NCI-H1436 (cell line): ENCODE measurements at places on chromosomes 16 and 17.

GRCh38 chr16:19502395-19503131 is 19.3 kb downstream of the GDE1 start:
- peak; percentile 50 for DNase-seq

GRCh38 chr16:13394488-13394887 is 493.1 kb downstream of the SHISA9 start:
- DNase-seq: no peak

- DNase-seq: no peak
These were observed 80.2 kb downstream of the RPA1 start for GRCh38 chr17:1909985-1910384.

DNA sequence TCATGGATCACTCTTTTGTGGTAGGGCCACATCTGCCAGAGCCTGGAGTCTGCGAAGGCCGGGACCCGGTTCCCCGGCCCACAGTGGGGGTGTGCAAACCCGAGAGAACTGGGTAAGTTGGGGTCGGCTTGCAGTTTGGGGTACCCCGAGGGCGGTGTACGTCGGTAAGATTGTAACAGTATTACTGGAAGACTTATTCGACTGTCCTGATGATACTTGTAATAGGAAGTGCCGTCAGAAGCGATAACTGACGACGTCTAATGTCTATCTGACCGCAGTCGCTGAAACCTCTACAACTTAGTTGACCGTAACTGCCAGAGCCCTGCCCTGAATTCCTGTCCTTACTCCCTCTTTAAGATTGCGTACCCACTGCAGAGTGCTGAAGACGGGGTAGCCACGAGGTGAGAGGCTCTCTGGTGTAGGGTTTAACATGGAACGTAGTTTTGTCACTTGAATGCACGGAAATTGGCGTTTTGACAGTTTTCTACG is 24.0 kb downstream of the TRPV2 start:
- no peak for DNase-seq

DNA sequence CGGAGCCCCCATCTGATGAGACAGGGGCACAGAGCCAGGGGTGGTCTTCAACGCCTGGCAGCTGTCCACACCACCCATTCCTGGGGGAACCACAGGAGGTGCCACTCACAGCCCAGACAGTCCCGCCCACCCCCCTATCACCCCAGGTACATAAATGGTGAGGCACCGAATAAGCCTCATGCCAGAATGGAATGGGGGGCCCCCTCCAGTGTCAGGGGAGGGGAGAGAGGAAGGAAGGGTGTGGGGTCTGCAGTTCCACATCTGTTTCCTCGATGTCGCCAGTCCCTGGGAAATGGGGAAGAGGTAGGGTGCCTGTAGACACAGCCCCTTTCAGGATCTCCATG is 1.7 kb downstream of the TMC6 start:
- DNase-seq: no peak

GRCh38 chr17:38739305-38739704 is 8.8 kb downstream of the PCGF2 start:
- no peak for DNase-seq

GRCh38 chr16:14303639-14304394 is 232.7 kb downstream of the MRTFB start:
- DNase-seq: no peak

DNA sequence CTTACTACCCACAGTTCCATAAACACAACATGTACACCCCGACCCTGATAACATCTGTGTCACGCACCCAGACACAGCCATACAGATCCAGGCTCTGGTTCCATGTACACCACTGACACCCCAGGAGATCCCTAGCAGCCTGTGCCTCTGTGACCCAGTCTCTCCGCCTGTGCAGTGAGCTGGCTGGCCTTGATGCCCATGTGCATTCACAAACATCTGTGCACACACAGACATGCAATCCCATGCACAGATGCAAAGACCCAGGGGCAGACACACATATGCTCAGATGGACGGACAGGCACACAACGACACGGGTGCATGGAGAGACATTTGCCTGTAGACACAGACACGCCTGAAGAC is 4.1 kb downstream of the CCDC102A start:
- DNase-seq: no peak

DNA sequence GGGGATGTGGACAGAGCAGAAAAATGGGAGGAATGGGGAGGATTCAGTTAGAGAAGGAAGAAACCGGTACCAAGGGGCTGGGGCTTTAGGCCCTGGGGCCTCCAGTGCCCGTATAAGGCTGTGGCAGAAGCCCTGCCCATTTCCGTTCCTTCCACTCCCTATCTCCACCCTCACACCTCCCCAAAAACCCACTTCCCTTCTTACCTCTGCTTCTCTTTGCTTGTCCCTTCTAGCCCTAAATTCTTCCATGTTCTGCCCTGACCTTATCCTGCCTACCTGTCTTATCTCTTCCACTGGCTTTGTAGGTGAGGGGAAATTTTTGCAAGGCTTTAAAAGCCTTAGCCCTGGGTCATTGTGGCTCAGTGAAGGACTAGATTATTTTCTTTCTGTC is 4.1 kb downstream of the RNF167 start:
- DNase-seq: no peak

DNA sequence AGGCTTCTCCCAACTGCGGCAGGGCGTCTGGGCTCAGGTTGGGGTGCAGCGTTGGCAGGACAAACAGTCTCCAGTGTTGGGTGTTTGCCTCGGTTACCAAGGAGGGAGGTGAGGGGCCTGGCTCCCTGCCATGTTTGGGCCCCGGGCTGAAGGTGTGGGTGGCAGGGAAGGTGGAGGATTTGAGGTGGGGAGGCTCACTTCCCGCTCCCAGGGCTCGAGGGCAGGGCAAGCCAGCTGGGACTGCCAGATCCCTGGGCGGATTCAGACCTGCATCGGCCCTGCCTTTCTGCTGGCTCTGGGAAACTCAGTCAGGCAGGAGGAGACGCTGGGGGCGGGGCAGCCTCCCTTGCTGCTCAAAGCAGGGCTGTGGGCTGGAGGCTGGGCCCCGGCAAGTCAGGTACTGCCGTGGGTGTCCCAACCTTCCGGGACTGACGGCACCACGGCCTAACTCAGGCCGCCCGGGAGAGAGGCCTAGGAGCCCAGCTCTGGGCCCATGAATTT is 31.3 kb upstream of the KRT17 start:
- DNase-seq: no peak
